ENCODE measurements at places on chromosomes 7 and 10.

- no peaks in the 10 kb centered on the region for H3K36me3 ChIP-seq
- no peak overlapping the region for H3K4me3 ChIP-seq
- no peak overlapping the region for H3K27ac ChIP-seq
- H3K27me3 ChIP-seq, result no peaks in the 10 kb centered on the region
These were observed 6.5 kb downstream of the C10orf95 start for GRCh38 chr10:102444851-102445250.

- no peaks in the 10 kb centered on the region for H3K27me3 ChIP-seq
- H3K4me1 ChIP-seq, result peaks cover 14% of the 10 kb centered on the region
- H3K27ac ChIP-seq, result no peak overlapping the region
- H3K36me3 ChIP-seq, result peaks cover 13% of the 10 kb centered on the region
- no peak for DNase-seq
- no peak overlapping the region for H3K4me3 ChIP-seq
These were observed 39.5 kb downstream of the LRMDA start for GRCh38 chr10:75470901-75471300.

DNA sequence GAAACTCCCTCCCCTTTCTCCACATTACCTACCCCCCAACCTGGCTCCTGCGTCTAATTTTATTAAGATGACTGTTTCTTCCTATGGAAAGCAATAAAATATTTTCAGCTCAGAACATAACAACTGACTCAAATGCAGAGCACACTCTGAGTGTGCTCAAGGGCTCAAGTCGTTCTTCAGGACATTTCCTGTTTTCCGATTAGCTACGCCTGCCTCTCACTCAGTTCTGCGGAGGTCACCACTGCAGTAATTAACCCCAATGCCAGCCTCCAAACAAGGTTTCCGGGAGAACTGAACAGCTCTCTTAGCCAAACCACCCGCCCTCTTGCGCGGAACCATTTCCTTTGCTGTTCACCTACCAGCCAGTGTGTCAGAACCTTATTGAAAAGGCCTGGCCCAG is 19.3 kb downstream of the MYOF start:
- DNase-seq, result peak; percentile 56
- H3K4me1 ChIP-seq, result peaks cover 9% of the 10 kb centered on the region
- peak overlapping the region; percentile 37 for H3K4me3 ChIP-seq
- no peaks in the 10 kb centered on the region for H3K36me3 ChIP-seq

GRCh38 chr10:11697718-11698527 is 44.3 kb upstream of the ECHDC3 start:
- no peak for DNase-seq
- H3K4me1 ChIP-seq, result peaks cover 52% of the 10 kb centered on the region
- no peaks in the 10 kb centered on the region for H3K27me3 ChIP-seq
- no peak overlapping the region for H3K27ac ChIP-seq
- H3K4me3 ChIP-seq, result no peak overlapping the region
- H3K36me3 ChIP-seq, result no peaks in the 10 kb centered on the region

DNA sequence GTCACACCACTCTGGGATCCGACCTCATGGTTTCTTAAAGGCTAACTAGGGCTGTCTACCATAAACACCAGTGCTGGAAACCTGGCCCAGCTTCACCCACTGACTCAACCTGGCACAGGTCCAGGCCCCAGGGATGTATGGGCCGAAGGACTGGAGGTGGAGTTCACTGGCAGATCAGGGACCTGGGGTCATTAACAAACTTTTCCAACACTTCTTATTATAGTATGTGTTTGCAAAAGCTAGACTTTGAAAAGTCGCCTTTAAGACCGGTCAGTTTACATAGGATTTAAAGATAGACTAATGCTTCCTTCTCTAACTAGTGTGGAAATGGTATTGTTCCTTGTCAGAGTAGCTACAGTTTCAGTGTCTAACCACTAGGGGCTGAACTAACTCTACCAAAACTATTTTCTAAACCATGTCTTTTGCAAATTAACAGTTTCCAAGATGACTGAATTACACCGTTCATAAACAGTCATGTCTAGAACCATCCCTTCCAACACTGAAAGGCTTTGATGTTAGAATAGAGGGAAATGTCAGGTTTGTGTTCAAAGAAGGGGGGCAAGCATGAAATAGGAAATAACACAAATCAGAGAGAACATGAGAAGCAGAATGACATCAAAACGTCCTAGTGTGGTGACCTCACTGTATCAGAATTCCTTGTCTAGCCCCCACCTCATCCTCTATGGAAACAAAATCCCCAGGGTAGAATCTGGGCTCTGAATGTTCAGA is 29.7 kb downstream of the STN1 start:
- no peaks in the 10 kb centered on the region for H3K27me3 ChIP-seq
- no peak overlapping the region for H3K4me3 ChIP-seq
- H3K27ac ChIP-seq, result no peak overlapping the region
- peaks cover 31% of the 10 kb centered on the region for H3K36me3 ChIP-seq

DNA sequence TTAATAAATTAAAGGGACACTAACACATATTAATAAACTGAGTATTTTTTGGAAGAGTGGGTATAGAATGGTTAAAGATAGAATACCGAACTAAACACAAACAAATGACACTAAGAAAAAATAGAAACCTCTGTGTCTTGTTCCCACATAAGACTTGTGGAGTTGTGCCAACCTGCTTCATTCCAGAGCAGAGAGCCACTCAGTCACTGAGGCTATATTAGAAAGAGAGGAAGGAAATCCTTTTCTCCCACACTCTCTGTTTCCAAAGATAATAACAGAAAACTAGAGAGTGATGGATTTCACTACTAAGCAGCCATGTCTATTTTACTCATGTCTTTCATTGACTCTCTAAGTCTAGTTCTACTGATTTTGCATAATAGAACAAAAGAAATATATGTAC is 26.0 kb downstream of the CTNNA3 start:
- H3K27me3 ChIP-seq, result no peaks in the 10 kb centered on the region
- H3K4me1 ChIP-seq, result no peaks in the 10 kb centered on the region
- H3K36me3 ChIP-seq, result no peaks in the 10 kb centered on the region
- H3K27ac ChIP-seq, result no peak overlapping the region
- no peak for DNase-seq

- no peak overlapping the region for H3K27ac ChIP-seq
- DNase-seq, result peak; percentile 85
- peaks cover 8% of the 10 kb centered on the region for H3K27me3 ChIP-seq
- peaks cover 11% of the 10 kb centered on the region for H3K4me1 ChIP-seq
- H3K36me3 ChIP-seq, result no peaks in the 10 kb centered on the region
These were observed 168.0 kb upstream of the ZNF32 start for GRCh38 chr10:43816351-43817321.

DNA sequence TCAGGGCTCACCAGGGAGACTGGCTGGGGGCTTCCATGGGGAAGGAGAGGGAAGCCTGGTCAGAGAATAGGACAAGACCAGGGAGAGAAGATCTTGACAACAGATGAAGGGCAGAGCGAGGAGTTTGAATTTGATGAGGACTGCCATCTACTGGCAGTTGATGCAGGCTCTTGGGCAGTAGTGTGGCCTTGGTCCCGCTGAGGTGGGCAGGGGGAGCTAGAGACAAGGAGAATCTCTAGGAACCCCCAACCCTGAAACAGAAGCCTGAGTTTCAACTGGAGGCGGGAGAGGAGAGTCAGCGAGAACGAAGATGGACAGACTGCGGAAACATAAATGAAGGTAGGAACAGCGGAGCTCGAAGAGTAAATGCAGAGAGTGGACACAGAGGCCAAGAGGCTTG is 81.0 kb downstream of the PPP1R3C start:
- H3K4me1 ChIP-seq, result no peaks in the 10 kb centered on the region
- no peaks in the 10 kb centered on the region for H3K27me3 ChIP-seq
- no peaks in the 10 kb centered on the region for H3K36me3 ChIP-seq
- H3K27ac ChIP-seq, result no peak overlapping the region

- DNase-seq, result no peak
- H3K27ac ChIP-seq, result no peak overlapping the region
- H3K4me1 ChIP-seq, result no peaks in the 10 kb centered on the region
- H3K36me3 ChIP-seq, result no peaks in the 10 kb centered on the region
These were observed 959.5 kb downstream of the GRID1 start for GRCh38 chr10:85407088-85407487.

DNA sequence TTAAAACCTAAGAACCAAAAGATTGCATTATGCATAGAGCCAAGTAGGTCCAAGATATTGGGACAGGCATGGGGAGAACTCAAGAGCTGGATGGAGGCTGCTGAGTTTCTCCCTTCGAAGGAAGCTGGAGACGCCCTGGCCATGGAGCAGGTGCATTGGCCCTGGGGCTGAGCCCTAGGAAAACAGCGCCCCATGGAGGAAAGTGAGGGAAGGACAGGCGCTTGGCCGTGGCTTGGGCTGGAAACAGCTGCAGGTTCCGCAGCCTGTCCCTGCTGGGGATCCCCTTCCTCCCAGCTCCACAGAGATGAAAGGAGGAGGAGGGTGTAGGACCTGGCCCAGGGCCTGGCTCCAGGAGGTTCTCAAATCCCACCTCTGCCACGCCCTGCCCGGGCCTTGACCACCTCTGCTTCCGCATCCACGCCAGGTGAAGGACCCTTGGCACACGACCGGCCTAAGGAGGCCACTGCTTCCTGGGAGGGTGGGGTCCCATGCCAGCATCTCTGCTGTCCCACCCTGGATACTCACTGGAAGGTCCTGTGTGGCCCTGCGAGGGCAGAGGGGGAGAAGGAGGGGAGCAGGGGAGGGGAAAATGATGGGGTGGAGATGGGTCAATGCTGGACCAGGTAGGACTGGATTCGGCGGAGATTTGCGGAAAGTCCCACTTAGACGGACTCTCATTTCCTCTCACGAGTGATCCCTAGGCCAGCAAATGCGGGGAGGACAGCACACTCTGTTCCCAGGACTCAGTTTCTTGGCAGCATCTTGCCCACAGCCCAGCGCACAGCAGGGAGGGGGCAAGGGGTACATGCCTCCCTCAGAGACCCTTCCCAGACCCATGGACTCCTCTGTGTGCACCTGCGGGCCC is 258.6 kb upstream of the TCERG1L start:
- H3K36me3 ChIP-seq, result no peaks in the 10 kb centered on the region
- DNase-seq, result no peak
- no peaks in the 10 kb centered on the region for H3K27me3 ChIP-seq
- no peak overlapping the region for H3K4me3 ChIP-seq

GRCh38 chr7:34130558-34131295 is 225.4 kb downstream of the BMPER start:
- no peak overlapping the region for H3K4me3 ChIP-seq
- peaks cover 1% of the 10 kb centered on the region for H3K27me3 ChIP-seq
- H3K36me3 ChIP-seq, result no peaks in the 10 kb centered on the region
- H3K4me1 ChIP-seq, result no peaks in the 10 kb centered on the region

DNA sequence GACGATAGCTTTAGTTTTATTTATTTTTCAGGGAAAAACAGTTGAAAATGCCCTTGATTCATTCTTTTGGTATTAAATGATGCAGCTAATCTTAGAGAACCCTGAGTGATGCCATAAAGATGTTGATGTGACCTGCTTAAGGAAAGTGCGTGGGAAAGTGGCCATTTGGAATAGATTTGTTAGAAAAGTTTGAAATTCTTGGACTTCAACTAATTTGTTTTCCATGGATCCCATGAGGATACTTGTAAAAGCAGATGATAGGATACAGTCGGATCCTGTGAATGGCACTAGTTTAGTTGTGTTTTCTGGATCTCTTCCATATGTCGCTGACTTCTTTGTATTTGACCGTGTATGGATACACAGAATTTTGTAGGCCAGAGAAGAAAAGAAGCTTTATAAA is 69.0 kb downstream of the SEPTIN7 start:
- H3K36me3 ChIP-seq, result peaks cover 36% of the 10 kb centered on the region
- no peaks in the 10 kb centered on the region for H3K4me1 ChIP-seq
- H3K27me3 ChIP-seq, result no peaks in the 10 kb centered on the region

DNA sequence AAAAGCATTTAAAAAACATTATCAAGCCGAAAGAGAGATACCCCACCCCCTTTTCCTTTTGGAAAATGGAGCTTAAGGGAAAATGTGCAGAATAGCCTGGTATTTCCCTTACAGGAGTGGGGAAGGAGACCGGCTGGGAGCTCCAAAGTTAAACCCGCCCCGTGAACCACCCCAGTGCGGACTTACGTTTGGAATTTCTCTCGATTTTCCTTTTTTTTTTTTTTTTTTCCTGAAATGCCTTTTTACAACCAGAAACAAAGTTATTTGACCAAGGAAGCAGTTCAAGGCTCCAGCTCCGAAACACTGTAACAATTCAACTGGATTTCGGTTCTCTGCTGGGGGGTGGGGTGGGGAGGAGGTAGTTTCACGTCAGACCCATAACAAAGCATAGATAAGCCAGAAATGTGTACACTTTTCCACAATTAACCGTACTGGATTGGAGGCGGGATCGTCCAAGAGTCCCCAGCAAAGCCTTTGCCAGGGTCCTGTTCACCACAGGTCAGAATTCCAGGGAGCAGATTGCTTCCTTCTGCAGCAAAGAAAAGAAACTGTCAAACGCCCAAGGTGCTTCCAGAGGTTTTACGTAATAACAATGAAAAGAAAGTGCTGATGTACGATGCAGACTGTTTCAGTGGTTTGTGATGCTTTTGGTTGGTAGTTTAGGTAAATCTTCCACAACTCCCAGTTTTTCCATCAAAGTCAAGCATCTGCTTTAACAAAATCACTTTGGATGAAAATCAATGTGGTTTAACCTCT is 6.7 kb downstream of the SKIDA1 start:
- no peaks in the 10 kb centered on the region for H3K27me3 ChIP-seq
- H3K36me3 ChIP-seq, result no peaks in the 10 kb centered on the region
- DNase-seq, result no peak
- H3K27ac ChIP-seq, result peak overlapping the region; percentile 27
- H3K4me3 ChIP-seq, result peak overlapping the region; percentile 96

GRCh38 chr10:107583974-107584373 is 419.5 kb upstream of the SORCS1 start:
- no peak for DNase-seq
- no peaks in the 10 kb centered on the region for H3K36me3 ChIP-seq
- H3K4me1 ChIP-seq, result no peaks in the 10 kb centered on the region
- H3K27me3 ChIP-seq, result no peaks in the 10 kb centered on the region
- no peak overlapping the region for H3K4me3 ChIP-seq

DNA sequence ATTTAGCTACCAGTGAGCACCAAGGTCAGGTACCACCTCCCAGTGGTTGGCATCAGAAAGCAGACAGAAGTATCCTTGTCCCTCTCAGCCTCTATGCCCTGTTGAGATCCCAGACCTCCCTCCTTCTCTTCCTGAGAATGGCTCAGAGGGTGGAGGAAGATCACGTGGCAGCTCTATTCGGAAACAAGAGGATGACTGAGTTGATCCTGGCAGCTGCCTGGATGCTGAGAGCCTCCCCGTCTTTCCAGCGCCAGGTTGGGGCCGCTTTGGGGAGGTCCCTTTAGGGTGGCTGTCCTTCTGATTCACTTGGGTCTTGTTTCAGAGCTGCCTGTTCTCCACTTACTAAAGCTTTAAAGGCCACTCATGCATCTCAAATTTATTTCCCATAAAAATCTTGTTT is 36.9 kb upstream of the NPFFR1 start:
- H3K4me3 ChIP-seq, result no peak overlapping the region
- no peak for DNase-seq
- H3K4me1 ChIP-seq, result peaks cover 31% of the 10 kb centered on the region
- no peaks in the 10 kb centered on the region for H3K27me3 ChIP-seq
- H3K27ac ChIP-seq, result no peak overlapping the region

DNA sequence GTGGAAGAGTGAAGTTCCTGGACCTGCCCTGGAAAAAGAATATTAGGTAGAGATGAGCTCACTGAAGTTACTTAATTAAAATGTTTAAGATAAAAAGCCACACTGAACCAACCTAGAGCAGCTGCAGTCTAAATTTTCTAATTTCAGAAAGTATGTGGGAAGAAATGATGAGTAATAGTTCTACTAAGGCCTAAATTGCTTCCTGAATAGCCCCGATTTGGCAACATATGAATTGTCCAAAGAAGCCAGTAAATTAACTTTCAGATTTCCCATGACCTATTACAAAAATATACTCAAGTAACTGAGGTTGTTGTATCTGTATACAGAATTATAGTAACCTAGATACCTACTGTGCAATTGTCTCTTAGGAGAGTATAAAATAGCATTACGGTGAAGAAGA is 312.6 kb downstream of the IPMK start:
- H3K4me3 ChIP-seq, result no peak overlapping the region
- H3K36me3 ChIP-seq, result no peaks in the 10 kb centered on the region
- DNase-seq, result no peak
- H3K27me3 ChIP-seq, result no peaks in the 10 kb centered on the region
- no peak overlapping the region for H3K27ac ChIP-seq
- no peaks in the 10 kb centered on the region for H3K4me1 ChIP-seq

Data from common myeloid progenitor, CD34-positive (primary cell).